ENCODE measurements at places on chromosomes 7 and 10.

- DNase-seq: no peak
Observed at GRCh38 chr7:149228831-149229471, 10.5 kb upstream of the ZNF212 start.

GRCh38 chr10:69407621-69408301 is 9.0 kb downstream of the TACR2 start:
- DNase-seq: peak; percentile 15

DNA sequence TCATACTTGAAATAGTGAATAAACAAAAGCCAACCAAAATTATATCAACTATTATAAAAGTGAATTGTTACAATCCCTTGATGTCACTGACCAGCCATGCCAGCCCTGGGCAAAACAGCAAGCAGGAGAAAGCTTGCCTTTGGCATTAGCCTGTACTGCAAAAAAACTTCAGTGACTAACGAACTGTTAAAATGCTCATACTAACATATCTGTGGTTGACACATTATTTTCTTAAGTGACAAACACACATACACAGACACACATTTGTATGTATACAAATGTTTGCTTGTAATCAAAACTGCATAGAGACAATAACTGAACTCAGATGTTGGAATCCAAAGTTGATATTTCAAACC is 29.5 kb downstream of the CHCHD3 start:
- no peak for DNase-seq

- DNase-seq: no peak
Observed at GRCh38 chr7:155795401-155795800, 16.9 kb downstream of the SHH start.

- no peak for DNase-seq
Observed at GRCh38 chr7:156928406-156928747, 21.1 kb upstream of the NOM1 start.

DNA sequence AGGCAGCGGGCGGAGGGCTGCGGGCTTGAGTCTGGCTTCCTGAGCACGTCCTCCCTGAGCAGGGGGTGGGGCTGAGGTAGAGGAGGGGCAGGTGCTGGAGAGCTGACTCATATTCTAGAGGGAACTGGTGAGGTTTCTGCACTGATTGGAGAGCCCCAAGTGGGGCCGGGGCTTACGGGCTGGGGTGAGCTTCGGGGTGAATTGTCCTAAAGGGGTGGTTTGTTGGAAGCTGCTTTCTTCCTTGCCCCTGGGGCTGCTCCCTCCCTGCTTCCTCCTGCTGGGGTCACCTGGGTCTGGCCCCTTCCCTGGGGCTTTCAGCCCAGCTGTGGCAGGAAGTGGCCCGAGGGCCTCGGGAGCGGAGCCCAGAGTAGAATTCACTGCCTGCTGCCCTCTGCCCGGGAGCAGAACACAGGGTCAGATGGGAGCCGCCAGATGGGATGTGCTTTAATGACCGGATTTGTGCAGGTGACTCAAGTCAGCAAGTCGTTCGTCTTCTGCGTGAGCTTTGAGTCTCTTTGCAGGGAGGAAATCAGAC is 48.6 kb downstream of the FAM20C start:
- DNase-seq: no peak

- no peak for DNase-seq
Observed at GRCh38 chr7:129609666-129610065, 1.9 kb upstream of the NRF1 start.

DNA sequence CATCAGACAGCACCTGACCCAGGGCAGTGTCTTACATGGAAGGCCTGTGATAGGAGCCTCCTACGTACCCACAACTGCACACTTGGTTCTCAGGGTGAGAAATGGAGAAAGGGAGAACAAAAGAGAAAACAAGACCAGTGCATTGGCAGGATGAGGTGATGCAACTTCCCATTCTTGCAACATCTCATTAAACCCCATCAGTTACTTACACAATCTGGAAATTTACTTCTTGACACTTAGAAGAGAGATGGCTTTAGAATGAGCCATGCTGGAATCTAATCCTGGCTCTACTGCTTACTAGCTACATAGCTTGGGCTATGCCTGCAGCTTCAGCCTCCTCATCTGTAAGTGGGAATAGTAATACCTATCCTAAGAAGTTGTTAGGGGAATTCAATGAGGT is 391.7 kb downstream of the KCNMA1 start:
- no peak for DNase-seq

GRCh38 chr10:37488792-37489657 is 363.6 kb downstream of the ANKRD30A start:
- DNase-seq: no peak

GRCh38 chr10:93139059-93139655 is 65.5 kb downstream of the CYP26A1 start:
- no peak for DNase-seq

GRCh38 chr7:3463696-3464095 is 162.6 kb downstream of the SDK1 start:
- no peak for DNase-seq

- DNase-seq: no peak
Observed at GRCh38 chr7:15845868-15846267, 159.4 kb upstream of the MEOX2 start.

DNA sequence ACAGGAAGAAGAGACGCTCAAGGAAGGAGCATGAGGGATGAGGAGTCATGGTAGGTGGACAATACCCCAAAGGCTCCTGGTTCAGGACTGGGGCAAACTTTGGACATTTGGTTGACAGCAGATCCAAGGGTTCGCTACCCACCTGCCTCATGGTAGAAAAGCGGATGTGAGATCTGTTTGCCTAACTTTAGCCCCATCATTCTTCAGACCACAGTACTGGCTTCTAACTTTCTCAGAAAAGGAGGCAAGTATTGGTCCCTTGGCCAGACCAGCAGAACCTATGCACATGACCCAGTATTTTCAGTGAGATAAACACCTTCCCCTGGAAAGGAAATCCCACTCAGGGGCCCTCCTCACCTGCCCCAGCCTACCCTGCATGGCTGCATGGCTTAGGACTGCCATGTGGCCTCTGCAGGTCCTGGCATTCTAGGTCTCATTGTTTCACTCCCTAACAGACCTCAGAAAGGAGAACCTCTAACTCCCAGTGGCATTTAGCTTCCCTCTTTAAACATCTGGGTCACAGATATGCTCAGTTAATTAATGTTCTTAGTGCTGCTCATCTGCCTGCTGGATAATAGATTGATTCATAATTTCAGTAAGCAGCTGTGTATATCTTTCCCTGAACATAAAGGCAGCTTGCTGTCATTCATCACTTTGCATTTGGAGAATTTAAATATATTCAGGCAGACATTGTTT is 574.1 kb downstream of the GALNT17 start:
- no peak for DNase-seq

DNA sequence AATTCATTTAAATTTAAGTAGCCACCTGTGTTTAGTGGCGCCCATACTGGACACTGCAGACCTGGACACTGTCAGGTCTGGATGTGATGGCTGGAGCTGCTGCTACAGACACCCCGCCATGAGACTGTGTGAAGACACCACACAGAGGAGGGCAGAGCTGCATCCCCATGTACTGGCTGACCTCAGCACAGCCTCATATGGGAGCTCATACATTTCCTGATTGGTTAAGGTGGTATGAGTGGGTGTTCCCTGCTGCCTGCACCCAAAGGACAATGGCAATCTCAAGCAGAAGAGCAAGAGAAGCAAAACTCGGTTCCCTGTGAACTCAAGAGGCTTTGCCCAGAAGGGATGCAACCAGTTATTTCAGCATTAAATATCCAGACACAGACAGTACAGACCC is 60.0 kb downstream of the DLG5 start:
- DNase-seq: no peak

Data from stimulated activated naive CD4-positive, alpha-beta T cell treated with Interleukin-2 at 50 U/mL for 16 hours (primary cell).